ENCODE measurements at places on chromosomes 3 and 15.

GRCh38 chr3:71680603-71681002 lies 44.6 kb downstream of the EIF4E3 start:
- no peak for DNase-seq

GRCh38 chr3:126621627-126622345 lies 33.1 kb downstream of the TXNRD3 start:
- DNase-seq = no peak

- peak; percentile 56 for DNase-seq
These were observed 40.8 kb downstream of the RARB start for GRCh38 chr3:25468866-25469319.

DNA sequence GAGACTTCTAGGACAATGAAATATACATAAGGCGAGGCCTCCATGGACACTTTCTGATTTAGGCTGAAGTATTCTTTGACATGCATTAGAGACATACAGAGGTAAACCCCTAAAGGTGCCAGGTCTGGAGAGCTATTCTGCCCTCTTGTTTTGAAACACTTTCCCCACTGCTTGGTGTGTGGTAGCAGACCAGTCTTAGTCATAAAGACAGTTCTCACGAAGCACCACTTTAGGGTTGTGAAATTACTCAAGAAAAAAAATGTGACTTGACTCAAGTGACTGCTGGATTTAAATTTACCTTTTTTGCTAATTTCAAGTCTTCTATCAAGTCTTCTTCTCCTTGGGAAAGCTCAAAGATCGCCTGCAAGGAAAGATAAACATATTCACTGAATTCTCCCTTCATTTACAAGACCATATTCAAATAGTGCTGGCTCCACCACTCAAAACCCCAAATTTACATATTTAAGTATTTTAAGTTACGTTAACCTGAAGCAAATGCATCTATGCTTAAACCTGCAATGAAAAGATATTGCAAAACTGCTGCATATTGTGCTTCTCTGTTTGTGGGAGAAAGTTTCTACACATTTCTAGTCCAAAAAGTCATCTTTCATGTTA lies 48.4 kb downstream of the ARHGEF3 start:
- no peak for DNase-seq

GRCh38 chr15:63698692-63699091 lies 101.5 kb downstream of the FBXL22 start:
- DNase-seq = no peak

- peak; percentile 36 for DNase-seq
These were observed 45.0 kb downstream of the PDHB start for GRCh38 chr3:58388550-58389091.

DNA sequence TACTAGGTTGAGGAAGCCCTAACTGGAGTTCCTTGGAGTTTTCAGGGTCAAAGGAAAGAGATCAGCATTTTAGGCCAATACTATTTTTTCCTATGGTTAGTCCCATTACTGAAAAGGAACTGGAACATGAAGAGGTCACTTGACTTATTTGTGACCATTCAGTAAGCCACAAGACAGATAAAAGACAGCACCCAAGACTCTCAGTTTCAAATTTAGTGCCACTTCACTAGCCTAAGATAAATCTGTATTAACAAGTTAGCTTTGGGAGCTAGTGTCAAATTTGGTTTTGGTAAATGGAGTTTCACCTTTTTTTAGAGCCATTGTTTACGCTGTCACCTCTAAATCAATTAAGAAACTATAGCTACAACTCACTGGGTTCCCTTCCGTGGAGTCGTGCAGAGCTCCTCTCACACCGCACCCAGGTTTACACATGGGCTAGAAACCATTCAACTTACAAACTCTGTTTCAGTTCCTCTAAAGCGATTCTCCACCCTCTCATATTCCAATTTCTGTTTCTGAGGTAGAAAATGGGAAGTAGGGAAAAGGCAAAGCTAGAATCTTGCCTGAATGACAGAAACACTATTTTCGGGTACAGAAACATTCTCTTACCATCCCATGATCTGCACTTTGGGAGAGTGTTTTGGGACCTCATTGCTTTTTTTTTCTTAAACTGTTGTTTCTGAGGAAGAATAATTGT lies 14.4 kb downstream of the CCDC32 start:
- no peak for DNase-seq

DNA sequence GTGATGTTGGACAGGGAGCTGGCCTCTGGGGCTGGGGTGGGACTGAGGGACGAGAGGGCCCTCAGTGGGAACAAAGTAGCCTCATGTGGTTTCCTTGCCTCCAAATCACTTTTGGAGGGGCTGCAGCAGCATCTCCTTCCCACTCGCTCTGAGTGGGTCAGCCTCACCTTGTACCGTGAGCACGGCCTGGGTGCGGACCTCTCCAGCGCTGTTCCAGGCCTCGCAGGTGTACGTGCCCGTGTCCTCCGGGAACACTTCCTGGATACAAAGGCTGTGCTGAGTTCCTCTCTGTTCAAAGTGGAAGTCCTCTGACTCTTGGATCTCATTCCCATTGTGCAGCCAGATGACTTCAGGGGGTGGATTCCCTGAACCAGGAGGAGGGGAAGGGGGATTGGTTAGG lies 123.7 kb upstream of the HACD2 start:
- DNase-seq = no peak

GRCh38 chr3:71718072-71718471 lies 7.1 kb downstream of the EIF4E3 start:
- no peak for DNase-seq

GRCh38 chr15:87871731-87872320 lies 384.7 kb downstream of the NTRK3 start:
- DNase-seq = no peak

- DNase-seq = no peak
These were observed 650.8 kb upstream of the ADAMTS9 start for GRCh38 chr3:65338571-65338970.

DNA sequence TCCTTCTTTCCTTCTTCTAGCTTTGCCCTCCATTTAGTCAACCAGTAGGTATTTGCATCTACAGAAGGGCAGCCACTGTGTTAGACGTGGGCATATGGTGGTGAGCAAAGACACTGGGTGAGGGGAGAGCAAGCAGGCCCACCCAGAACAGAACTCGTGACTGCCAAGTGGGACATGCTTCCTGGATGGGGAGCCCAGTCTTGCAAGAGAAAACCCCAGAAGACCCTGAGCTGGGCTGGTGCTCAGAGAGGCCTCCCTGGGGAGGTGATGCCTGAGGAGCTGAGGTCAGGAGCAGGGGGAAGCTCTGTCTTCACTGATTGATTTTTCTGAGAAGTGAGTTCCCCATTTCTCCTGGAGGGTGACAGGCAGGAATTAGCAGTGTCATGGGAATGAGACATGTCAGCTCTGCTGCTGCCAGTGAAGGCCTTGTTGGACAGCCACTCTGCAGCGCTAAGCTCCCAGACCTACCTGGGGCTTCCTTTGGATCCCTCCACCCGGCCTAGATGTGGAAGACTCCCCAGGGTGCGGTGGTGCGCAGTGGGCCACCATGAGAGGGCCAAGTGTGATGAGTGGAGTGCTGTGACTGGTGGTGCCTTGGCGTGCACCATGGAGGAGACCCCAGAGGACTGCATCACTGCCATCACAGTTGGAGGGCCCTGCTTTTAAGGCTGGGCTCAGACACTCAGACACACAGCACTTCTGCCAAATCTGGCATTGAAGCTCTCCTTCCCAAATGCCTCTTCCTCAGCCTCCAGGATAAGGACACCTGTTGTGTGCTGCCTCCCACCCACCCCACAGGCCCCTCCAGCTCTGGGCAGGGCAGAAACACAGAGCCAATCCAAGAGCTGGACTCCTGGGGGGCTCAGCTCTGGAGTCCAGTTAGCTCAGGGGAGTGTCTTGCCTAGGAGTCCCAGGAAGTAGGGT lies 40.0 kb upstream of the TOPBP1 start:
- no peak for DNase-seq

DNA sequence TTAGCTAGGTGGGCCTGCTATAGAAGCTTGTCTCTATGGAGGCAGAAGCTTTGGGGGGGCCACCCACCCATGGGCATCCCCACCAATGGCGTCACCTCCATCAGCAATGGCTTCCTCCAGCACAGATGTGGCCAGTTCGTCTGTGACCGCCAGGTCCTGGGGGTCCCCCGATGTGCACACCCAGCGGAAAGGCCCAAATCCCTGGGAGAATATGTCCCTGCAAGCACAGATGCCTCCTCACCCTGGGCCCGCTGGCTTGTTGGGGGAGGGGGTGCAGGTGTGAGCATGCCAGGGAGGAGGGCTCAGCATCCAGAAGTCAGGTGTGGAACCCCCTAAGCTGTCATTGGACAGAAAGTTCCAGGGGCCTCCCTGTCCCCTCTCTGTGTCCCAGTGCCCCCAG lies 19.6 kb downstream of the UROC1 start:
- DNase-seq = no peak

DNA sequence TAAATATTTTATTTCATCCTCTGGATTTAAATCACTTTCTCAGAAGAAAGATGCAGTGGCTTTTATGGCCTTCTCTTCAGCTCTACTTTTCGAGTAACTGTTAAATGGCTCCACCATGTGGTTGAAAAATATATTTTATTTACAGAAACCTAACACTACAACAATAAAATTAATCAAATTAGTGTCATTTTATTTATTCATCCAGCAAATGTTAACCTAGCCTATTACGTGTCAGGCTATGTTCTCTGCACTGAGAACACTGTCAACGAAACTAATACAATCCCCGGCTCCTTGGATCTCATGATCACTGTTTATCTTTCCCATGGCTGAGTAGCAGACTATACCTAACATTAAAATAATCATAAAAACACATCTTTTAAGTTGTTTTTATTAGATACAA lies 148.0 kb upstream of the OSTN start:
- no peak for DNase-seq

DNA sequence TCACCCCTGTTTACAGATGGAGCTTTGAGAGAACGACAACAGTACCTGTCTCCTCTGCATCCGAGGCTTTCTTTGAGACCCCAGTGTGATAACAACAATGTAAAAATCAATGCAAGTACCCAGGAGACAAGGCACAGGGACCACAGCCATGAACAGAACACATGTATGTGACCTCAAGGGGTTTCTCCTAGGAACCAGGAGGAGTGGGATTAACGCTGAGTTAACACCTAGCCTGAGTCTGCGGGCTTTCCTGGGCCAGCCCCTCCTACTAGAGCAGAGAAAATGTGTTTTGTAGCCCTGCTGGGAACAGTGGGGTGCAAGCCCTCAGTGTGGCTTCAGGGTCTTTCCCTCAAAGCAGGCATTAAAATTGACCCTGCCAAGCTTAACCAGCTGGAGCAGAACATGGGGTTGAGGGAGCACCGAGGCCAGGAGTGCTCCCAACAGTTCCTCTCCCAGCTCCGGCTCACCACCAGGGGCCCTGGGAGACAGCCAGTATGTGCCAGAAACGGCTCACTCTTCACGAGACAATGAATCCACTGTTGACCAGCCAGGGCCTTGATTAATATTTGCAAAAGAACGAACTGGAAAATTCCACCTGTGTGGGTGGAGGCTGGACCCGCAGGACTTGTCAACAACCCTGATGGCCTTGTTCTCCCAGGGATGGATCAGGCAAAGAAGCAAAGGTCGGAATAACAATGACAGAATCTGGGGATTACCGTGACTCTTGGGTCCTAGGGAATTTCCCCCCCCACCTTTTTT lies 3.6 kb downstream of the CHDH start:
- no peak for DNase-seq

- DNase-seq = no peak
These were observed 260.2 kb downstream of the KLF13 start for GRCh38 chr15:31586841-31587240.
